ENCODE measurements at places on chromosomes 11 and 22. TPM values are rescaled to one million over a fixed set of nuclear protein-coding genes. Genes with fewer than 3 reads are reported as not detected.
A peak's percentile ranks its signal among the peaks of the same experiment; 100 is the strongest.

Gene SERHL2
- total RNA-seq = 3.6 TPM

Gene ZNF202
- total RNA-seq = 4.1 TPM

Gene C22orf31
- total RNA-seq = not detected

Gene PIK3IP1
- 17.6 TPM for total RNA-seq

Gene BIK
- 0.34 TPM for total RNA-seq

Gene MAFF
- total RNA-seq = 4.8 TPM

DNA sequence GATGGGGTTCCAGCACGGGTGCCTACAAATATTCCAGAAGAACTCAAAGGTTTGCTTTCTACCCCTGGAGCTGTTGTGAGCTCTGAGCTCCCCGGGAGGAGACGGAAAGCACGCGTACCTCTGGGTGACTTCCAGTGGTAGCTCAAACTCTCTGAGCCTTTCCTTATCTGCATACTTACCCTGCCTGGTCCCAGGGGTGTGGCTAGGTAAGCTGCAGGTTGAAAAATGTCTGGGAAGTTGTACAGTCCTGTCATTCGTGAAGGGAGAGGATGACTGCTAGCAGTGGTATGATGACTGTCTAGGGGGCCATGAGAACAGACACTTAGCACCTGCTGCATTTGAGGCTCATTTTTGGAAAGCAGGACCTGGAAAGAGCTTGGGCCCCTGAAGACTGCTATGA is 111.5 kb downstream of the DSCAML1 start:
- DNase-seq = no peak

DNA sequence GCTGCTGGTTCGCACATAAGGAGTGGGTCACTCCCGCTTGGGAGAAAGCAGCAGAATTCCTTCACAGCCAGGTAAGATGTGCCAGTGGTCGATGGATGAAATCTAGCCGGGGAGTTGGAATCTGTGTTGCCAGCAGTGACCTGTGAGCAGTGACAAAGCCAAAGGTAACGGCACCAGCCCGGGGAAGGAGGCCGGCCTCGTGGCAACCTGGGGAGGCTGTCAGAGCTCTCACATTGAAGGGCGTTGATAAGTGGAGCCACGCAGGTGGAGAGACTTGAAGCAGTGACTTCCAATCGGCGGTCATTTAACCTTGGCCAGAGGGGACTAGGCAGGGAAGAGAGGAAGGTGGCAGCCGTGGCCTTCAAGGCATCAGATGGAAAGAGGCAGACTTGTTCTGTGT is 58.8 kb downstream of the ARHGAP8 start:
- no peak for DNase-seq

GRCh38 chr22:27296091-27296675 is 505.4 kb downstream of the MN1 start:
- DNase-seq = no peak

- no peak for DNase-seq
Measured at GRCh38 chr11:64851831-64852351, 7.4 kb upstream of the CDC42BPG start.

- no peak for DNase-seq
Measured at GRCh38 chr11:4830909-4831308, 9.8 kb downstream of the OR51F2 start.

GRCh38 chr11:14861680-14862079 is 30.4 kb downstream of the CYP2R1 start:
- no peak for DNase-seq

DNA sequence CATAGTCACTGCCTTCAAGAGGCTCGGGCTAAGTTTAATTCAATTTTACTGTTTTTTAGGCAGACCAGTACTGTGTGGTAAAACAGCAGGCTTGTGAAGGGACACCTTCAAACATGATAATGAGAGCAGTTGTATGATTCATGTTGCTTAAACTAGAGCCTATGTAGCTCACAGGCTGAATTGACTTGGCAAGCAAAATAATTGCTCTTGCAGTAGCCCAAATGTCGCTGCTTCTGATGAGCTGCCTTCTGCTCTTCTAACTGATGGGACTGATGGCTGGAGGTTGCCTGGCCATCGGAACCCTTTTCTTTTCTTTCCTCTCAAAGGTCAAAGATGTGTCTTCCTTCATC is 137.6 kb downstream of the MAML2 start:
- no peak for DNase-seq

- DNase-seq = no peak
Measured at GRCh38 chr22:46941968-46942798, 179.7 kb downstream of the TBC1D22A start.

- no peak for DNase-seq
Measured at GRCh38 chr11:13288375-13289029, 10.9 kb downstream of the BMAL1 start.

DNA sequence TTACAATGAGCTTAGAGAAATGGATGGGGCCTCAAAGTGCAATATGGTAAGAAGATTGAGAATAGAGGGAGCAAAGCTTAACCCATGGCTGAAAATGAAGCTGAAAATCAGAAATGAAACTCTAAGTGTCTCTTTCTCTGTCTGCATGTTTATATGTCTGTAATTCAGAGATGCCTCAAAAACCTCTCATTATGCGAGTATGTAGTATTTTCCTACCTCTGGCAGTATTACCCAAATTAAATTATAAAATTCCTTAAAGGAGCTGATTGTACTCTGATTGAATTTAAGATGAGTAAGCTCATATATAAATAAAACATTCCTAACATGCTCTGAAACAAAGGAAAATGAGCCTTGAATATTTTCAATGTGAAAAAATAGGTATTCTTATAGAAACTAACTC is 39.8 kb upstream of the PRSS23 start:
- DNase-seq = no peak

DNA sequence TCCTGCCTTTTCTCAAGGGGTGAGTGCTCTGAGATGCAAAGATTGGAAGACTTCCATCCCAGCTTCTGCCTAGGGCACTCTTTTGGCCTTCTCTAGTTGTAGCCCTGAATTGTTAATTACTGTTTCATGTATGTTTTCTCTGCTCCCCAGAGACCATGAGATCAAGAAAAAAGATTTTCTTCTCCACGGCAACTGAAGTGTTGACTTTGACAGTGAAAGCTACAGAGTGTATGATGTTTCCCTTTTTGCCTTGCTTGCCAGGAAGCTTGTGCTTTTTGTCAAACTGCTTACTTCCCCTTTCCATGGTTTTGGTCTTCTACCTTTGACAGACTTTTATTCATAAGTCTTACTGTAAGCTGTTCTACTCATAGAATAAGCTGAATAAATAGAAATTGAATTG is 23.3 kb upstream of the EIF3D start:
- no peak for DNase-seq

GRCh38 chr22:48957987-48958321 is 869.7 kb downstream of the BRD1 start:
- DNase-seq = no peak

GRCh38 chr22:46047226-46047625 is 70.3 kb upstream of the WNT7B start:
- DNase-seq = peak; percentile 51

- no peak for DNase-seq
Measured at GRCh38 chr11:57426439-57426928, 437 bp downstream of the SLC43A3 start.

DNA sequence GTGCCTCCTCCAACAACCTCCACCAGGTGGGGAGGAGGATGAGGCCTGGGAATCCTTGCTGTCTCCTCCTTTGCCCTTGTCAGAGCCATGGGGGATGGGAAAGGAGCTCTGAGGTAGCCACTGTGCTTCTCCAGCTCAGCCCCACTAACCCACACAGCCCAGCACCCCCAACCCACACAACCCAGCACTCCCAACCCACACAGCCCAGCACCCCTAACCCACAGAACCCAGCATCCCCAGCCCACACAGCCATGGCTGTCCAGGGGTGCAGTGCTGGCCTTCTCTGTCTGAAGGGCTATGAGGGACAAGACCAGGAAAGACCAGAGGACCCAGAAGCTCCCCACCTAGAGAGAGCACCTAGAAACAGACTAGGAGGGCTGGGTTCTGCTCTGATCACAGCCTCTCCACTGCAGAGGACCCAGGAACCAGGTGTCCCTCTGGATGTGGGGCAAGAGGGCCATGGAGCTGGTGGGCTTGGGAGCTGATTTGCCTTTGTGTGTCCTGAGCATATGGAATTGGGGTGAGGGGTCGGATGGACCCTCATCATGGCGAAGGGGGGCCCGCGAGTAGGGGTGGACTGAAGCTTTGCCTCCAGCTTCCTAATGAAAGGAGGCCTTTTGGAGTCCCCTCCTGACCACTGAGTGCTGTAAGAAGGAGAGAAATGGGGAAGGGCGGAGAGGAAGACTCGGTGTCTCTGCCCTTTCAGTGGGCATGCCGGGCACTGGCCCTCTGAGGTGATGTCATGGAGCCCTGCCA is 117.6 kb upstream of the THY1 start:
- DNase-seq = no peak

DNA sequence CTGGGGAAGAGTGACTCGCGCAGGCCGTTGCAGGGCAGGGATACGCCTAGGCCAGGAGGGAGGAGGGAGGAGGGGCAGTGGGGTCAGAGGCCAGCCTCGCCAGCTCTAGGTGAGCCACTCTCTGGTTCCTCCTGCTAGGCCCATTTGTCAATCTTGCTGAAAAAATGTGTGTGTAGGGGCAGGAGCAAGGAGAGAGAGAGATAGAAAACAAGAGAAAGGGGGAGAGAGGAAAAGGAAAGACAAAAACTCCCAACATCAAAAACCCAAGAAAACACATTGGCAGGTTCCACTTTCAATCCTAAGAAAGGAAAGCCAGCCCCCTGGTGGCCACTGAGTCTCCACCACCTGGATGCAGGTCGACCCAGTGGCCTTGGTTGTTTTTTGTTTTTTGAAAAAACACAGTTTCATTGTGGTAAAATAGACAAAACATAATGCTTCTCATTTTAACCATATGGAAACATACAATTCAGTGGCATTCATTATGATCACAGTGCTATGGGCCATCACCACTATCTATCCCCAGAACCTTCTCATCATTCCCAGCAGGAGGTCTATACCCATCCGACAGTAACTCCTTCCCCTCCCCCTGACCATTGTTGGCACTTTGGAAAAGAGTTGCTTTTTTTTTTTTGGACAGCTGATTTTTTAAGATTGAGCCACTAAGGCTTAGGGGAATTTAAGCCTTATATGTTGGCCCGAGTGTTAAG is 10.9 kb downstream of the OMP start:
- peak; percentile 38 for DNase-seq

DNA sequence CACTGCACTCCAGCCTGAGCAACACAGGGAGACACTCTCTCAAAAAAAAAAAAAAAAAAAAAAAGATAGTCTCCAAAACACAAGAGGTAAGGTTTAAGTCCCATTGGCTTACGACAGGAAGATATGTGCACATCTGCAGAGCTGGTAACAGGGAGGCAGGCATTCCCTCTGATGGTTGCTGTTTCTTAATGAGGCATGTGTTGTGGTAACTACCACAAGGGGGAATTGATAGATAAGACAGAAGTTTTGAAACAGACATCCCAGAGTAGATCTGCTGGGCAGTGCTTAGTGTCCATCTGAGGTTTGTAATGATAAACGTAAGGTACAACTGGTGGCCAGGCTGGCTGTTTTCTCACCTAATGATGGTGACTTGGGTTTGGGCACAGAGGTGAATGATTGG is 4.7 kb downstream of the EIF1AD start:
- DNase-seq = no peak

DNA sequence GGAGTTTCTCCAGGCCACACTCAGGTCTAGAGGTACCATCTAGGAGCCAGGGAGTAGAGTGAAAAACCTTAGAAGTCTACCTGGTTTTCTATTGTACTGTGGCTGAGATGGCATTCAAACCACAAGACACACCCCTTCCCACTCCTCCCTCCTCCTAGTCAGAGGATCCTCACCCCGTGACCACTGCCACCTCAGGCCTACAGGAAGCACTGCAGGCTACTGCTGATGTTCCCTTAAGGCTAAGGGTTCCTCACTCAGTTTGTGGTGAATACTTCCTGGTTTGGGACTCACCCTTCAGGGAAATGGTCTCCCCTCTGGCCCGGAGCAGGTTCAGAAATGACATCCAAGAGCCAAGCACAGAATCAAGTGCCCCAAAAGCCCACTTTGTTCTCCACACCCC is 1293.9 kb downstream of the JRKL start:
- DNase-seq = no peak

DNA sequence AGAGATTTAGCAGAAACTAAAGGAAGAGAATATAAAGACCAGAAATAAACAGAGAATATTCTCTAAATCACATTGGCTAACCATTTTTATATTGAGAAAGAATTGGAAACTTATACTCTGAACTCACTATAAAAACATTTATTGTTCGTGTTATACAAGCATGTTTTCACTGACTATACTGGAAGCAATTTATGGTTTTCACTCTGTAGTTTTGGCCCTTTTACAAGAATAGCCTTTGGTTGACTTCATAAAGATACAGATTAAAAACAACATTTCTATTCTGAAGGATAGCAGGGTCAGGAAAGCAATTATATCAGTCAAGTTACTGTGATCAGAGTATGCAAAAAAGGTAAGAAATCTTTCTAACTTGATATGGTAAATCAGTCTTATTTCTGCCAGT is 965.7 kb upstream of the FAT3 start:
- no peak for DNase-seq

DNA sequence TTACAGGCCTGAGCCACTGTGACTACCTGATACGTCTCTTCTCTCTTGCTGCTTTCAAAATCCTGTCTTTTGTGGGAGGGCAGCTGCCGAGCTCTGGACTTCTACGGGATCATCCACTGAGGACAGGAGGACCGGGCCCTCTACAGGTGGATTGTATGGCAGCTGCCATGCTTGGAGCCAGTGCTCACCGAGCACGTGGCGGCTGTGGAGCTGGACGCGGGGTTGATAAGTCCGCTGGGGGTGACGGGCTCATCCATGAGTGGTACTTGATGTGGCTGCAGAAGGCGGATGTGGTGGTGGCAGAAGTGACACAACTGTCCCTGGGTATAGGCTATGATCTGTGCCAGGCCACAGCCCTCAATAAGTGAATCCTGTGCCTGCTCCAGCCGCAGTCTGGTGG is 1.8 kb upstream of the CYP2D6 start:
- no peak for DNase-seq

DNA sequence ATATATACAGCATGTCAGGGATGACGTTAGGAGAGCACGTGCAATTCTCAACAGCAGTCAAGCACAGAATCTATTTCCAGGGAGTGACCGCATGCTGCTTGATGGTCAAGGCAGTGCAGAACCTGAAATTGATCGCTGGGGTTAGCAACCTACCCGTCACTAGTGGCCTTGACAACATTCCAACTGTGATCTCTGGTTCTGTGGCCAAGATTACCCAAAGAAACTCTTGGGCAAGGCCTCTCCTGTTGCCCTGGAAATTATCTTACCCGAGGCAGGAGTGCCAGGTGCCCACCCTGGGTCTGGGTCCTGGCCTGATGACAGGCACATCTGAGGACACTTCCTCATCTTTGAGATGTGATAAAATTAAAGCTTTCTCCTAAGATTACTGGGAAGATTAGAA is 2.2 kb downstream of the TM7SF2 start:
- DNase-seq = peak; percentile 18

Data from right cardiac atrium (tissue), 5 donors.